ENCODE measurements at places on chromosomes 13 and 19. TPM values are rescaled to one million over a fixed set of nuclear protein-coding genes. Genes with fewer than 3 reads are reported as not detected.

GRCh38 chr13:24627090-24627714, 53.0 kb upstream of the ATP12A start:
- DNase-seq = no peak

Gene TRIM28
- total RNA-seq = 850 TPM

DNA sequence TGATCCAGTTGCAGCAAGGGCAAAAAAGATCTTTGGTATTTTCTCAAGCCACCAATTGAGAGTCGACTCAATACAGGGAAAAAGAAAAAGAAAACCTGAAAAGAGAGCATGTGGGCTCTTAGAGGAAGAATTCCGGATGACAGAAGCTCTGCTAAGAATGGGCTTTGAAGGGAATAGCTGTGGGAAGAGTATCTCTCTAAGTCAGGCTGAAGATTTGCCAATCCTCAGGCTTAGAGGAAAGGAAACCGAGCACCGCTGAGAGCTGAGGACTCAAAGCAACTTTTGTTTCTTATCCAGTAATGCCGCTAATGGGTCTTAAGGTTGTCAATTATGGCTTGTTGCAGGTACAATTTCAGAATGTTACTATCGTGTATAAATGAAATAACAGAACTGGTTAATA, 166.4 kb downstream of the EFNB2 start:
- DNase-seq = no peak

- DNase-seq = no peak
These were observed 164.7 kb downstream of the MTUS2 start for GRCh38 chr13:28984825-28985224.

- no peak for DNase-seq
These were observed 49.5 kb downstream of the STARD13 start for GRCh38 chr13:33236021-33236420.

DNA sequence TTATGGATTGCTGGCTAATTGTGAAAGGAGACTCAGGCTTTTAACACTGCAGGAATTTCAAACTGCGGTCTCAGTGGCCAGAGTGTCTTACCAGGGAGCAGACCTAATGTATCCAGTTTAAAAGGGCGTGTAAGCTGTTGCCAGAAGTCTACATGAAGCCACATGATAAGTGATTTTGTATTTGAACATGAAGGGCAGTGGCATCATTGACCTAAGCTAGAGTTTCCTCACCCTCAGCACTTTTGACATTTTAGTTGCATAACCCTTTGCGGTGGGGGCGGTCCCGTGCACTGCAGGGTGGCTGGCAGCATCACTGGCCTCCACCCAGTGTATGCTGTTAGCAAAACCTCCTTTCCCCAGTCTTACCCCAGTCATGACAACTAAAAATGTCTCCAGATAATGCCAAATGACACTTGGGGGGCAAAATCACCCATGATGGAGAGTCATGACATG, 23.7 kb upstream of the GPR18 start:
- peak; percentile 54 for DNase-seq

Gene PCDH9
- total RNA-seq = 0.13 TPM

DNA sequence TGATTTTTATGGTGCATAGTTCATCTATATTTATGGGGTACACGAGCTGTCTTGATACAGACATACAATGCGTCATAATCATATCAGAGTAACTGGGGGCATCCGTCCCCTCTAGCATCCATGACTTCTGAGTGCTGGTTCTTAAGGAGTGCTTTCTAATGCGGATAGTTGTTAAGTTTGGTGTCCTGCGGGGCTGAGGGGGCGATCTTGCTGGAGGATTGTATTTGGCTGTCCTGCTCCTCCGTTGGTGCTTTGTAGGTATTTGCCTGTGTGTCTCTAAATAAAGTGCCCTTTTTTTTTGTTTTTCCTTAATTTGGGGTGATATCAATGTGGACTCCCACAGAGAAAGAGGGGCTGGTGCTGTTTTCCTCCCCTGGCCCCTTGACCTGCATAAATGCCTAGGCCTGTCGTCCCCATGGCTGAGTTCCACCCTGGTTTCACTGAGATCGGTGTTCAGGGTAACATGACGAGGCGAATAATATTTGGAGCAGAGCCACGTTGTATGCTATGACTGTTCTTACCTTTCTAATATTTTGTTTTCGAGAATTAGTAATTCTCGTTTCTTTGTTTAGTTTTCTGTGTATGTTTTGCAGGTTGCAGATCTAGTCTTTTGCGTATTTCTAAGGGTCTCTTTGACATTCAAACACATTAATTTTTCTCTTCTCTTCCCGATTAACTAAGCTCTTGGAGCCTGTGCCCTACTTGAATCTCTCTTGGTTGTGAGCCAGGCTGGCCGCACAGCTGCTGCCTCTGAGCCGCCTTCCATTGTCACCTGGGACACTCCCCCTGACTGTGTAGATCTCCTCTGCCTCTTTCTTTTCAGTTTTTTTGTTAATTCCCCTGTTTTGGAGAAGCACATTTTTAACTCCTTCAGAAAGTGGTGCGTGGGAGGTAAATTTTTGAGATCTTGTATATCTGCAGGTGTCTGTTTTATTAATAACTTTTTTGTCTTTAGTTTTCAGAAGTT, 100.3 kb downstream of the ARHGEF7 start:
- DNase-seq = no peak

DNA sequence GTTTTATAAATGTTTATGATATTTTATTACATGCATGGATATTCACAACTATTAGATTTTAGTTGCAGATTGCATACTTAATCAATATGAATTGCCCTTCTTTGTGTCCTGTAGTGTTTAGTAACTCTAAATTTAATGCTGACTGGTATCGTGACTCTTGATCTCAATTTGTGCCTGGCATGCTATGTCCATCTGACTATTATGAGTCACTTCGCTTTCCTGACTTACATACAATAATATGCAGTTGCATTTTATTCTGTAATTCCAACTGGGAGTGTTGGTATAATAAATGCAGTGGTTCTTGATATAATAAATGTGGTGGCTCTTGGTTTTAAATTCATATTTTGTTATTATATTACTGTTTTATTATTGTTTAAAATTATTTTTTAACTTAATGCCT, 277.5 kb downstream of the LIG4 start:
- no peak for DNase-seq

Gene CCL25
- total RNA-seq = not detected

GRCh38 chr13:75704927-75705288, 68.8 kb downstream of the LMO7 start:
- no peak for DNase-seq

DNA sequence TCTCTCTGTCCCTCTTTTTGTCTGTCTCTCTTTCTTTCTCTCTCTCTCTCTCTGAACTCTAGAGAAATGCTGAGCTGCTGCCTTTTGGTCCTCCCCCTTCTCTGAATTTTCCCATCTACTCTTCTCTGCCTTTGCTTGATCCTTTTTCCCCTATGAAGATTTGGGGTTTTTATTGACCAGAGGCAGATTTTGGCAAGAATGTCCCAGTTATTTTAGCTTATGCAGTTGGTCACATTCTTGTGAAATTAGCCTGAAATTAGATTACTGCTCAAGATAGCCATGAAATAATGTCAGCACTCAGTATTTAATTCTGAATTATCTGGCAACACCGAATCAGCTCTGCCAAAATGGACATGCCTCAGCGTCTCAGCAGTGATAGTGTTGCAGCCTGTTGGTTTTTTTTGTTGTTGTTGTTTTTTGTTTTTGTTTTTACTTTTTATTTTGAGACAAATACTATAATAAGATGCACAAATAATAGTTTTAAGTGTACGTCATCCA, 17.2 kb upstream of the SPART start:
- DNase-seq = no peak

DNA sequence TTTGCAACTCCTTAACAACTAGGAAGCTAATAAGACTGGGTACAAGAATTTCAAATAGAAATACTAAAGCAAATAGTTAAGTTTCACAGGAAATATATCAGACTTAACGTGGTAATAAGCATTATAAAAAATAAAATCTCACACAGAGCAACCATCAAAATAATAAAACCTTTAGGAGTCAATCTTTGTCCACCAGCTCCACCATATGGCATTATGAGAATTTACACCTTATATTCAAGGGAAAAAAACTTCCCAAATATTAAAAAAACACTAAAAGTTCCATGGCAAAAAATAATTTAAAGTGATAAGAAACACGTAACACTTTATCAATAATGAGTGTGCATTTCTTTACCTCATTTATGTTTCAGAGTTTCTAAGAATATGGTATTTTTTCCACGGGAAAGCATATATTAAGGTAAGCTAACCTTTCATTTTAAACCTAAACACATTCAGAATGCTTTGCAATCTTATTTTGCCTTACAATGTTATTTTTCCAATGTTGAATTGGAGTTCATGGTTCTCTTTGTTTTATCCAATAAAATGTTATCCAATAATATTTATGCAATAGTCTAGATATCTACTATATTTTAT, 423.2 kb upstream of the SGCG start:
- DNase-seq = no peak

GRCh38 chr19:48480558-48481500, 11.7 kb downstream of the CYTH2 start:
- DNase-seq = peak; percentile 36

DNA sequence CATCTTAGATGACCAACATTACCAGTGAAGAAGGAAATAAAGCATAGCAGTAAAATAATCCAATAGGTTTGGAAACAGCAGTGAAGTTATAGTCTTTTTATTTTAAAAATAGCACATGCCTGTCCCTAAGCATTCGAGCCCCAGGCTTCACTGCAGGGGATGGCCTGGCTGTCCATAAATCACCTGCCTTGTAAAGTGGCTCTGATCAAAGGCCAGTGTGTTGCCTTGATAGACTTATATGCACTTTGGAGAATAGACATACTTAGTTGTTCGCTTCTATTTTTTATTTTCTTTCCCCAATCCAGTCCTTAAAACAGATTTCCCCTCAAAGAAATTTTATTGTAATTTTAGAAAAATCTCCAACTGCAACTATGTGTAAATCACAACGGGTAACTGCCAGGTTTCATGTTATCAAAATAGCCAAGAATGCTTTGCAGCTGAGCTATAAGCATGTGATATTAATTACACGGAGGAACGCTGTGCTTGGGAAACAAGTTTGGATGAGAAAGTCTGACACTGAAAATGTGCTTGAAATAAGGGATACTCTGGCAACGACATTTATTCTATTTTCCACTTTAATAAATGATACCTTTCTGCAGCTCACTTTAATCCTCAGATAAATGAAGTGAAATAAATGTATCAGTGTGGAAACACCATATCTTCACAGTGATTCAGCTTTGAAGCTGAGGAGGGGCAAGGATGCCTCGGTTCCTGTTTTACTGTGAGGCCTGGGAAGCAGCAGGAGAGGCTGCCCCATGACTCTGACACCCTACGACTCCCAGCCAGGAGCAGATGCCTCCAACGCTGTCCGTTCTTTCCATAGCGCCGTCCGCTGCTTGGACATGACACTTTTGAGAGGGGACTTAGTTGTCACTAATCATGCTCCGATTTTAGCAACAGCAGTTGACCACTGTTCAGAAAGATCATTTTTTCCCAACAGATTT, 5.5 kb upstream of the METTL21C start:
- no peak for DNase-seq

GRCh38 chr19:5006201-5006600, 37.3 kb downstream of the KDM4B start:
- no peak for DNase-seq

Gene FUT2
- not detected for total RNA-seq

GRCh38 chr13:83824560-83824959, 57.7 kb downstream of the SLITRK1 start:
- DNase-seq = no peak

DNA sequence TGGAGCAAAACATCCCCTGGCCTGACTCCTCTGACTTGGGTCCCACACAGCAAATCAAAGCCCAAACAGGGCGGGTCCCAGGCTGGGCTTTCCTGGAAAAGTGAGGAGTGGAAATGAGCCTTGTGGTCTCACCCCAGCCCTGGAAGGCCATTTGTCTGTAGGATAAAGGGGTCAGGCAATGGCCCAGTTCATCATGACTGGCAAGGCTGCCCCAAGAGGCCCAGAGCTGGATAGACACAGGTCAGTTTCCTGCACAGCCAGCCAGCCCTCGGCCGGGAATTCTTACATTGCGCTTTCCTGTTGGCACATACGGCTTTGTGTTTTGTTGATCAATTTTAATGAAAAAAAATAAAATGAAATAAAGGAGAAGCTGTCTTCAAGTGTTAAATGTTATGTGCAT, 174.3 kb downstream of the TSHZ3 start:
- DNase-seq = no peak

GRCh38 chr13:105572401-105572800, 963.1 kb downstream of the EFNB2 start:
- no peak for DNase-seq

GRCh38 chr13:106513025-106513983, 22.2 kb downstream of the EFNB2 start:
- no peak for DNase-seq

GRCh38 chr13:63910511-63910910, 2494.9 kb upstream of the PCDH20 start:
- DNase-seq = no peak

DNA sequence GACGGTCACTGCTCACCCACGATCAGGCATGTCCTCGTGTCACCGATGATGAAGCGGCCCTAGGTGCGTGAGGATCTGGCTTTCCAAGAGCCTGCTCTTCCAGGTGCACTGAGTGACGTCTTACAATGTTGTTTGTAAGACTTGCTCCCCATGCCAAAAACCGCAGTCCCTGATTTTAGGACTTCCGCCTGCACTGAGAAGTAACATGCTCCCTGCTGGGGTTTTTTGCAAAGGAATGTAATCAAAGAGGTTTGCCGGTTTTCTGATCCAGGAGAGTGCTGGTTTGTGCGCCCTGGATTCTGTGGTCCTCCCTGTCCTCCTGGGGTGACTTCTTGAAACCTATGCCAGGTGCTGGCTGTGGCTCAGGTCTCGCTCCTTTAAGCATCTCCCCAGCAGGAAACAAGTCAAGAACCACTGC, 38.8 kb downstream of the MYO9B start:
- no peak for DNase-seq

- DNase-seq = no peak
These were observed 112.8 kb downstream of the NDFIP2 start for GRCh38 chr13:79593641-79594275.

DNA sequence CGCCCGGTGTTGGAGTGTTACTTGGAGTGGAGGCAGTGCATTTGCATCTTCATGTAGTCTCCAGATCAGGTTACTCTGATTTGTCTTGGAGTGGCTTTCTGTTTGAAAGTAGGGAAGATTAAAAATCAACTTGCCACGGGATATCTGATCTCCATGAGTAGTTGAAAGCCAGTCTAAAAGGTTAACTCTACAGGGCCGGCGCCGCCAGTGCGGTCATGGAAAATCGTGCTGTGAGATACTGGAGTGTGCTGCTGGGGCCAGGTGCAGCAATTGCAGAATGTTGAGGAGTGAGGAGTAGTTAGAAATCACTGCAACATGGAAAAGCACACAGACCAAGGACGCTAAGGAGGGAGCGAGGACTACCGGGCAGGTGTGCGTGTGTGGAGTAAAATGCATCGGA, 175.0 kb downstream of the STK24 start:
- no peak for DNase-seq

GRCh38 chr13:114100446-114101357, 31.7 kb downstream of the RASA3 start:
- DNase-seq = peak; percentile 1

Gene ZNF536
- not detected for total RNA-seq

GRCh38 chr13:95492044-95492801, 60.3 kb upstream of the CLDN10 start:
- DNase-seq = no peak

- DNase-seq = no peak
These were observed 30.6 kb downstream of the NLRP13 start for GRCh38 chr19:55901369-55902079.

GRCh38 chr13:98538876-98539275, 38.0 kb downstream of the STK24 start:
- DNase-seq = no peak

- DNase-seq = no peak
These were observed 826 bp upstream of the BSG start for GRCh38 chr19:571566-571974.

Measured in activated T-cell treated with anti-CD3 and anti-CD28 coated beads, Interleukin-2, amount 50 U/mL, for 4 hours (primary cell).